Right atrium auricular region (tissue), 2 donors: ENCODE measurements at places on chromosomes 1 and 21. TPM values are rescaled to one million over a fixed set of nuclear protein-coding genes. Genes with fewer than 3 reads are reported as not detected.

Gene LAPTM5
- 17.4 TPM for total RNA-seq

Gene RPTN
- not detected for total RNA-seq

DNA sequence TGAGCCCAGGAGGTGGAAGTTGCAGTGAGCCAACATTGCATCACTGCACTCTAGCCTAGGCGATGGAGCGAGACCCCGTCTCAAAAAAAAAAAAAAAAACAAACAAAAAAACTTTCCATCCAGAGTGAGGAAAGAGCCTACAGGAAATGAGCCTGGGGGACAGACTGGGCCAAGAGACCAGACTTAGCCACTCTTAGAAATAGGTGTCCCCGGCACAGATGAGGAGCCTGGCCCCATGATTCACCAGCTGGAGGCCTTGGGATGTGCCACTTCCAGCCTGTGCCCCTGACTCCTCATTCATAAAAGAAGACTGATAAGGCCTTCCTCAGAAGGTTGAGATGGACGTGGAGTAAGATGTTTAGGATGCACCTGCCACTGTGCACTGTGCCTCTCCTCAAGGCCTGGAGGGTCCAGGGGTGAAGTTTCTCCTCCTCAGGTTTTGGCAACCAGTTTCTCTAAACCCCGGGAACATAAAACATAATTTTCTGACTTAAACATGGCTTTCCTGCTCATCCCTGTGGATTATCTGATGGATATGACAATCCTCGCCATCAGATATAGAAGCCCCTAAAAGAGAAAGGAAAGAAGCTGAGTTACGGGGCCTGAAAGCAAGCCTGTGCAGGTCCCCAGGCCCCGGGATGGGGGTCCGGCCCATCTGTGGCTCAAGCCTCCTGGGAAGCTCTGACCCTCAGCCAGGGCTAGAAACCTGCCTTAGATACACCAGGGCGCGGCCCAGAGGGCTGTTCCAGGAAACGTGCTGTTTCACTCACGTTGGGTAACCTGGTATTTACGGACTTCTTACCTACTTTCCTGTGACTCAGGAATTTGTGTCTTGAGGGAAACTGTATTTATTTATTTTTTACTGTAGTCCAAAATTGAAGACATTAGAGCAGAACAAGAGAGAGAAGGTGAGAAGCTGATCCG is 26.0 kb downstream of the MX1 start:
- peaks cover 12% of the 10 kb centered on the region for H3K36me3 ChIP-seq
- no peak overlapping the region for H3K4me3 ChIP-seq
- DNase-seq = no peak
- no peak overlapping the region for H3K27ac ChIP-seq

GRCh38 chr1:188988589-188988988 is 1489.1 kb downstream of the BRINP3 start:
- no peaks in the 10 kb centered on the region for H3K4me1 ChIP-seq
- no peaks in the 10 kb centered on the region for H3K27me3 ChIP-seq
- H3K4me3 ChIP-seq = no peak overlapping the region
- no peaks in the 10 kb centered on the region for H3K36me3 ChIP-seq

GRCh38 chr1:31584869-31585735 is 8.8 kb downstream of the TINAGL1 start:
- H3K4me3 ChIP-seq = peak overlapping the region; percentile 22
- no peaks in the 10 kb centered on the region for H3K27me3 ChIP-seq
- peaks cover 50% of the 10 kb centered on the region for H3K36me3 ChIP-seq
- peak overlapping the region; percentile 83 for H3K27ac ChIP-seq

Gene TSPAN2
- 11.1 TPM for total RNA-seq

Gene APOBEC4
- total RNA-seq = not detected

- no peak overlapping the region for H3K27ac ChIP-seq
- H3K4me1 ChIP-seq = no peaks in the 10 kb centered on the region
- no peaks in the 10 kb centered on the region for H3K27me3 ChIP-seq
- DNase-seq = no peak
- H3K36me3 ChIP-seq = peaks cover 33% of the 10 kb centered on the region
Measured at GRCh38 chr1:169466259-169467230, 19.2 kb downstream of the SLC19A2 start.

DNA sequence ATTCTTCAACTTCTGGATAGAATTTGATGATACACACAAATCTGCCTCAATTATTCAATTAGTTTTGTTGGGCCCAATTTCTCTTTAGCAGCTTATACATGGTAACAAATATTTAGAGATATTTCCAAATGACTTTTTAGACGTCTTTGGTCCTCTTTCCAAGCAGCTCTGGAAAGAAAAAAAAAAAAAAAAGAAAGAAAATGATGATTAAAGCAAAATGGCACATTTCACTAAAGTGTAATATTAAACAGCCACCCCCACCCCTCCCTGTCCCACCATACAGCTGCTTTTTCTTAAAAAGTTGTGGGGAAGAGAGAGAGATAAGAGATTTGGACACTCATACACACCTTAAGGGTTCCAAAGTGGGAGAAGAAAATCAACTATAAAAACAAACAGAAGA is 977 bp downstream of the METTL18 start:
- peak overlapping the region; percentile 75 for H3K4me3 ChIP-seq
- no peak for DNase-seq
- H3K27me3 ChIP-seq = no peaks in the 10 kb centered on the region
- H3K27ac ChIP-seq = peak overlapping the region; percentile 88

GRCh38 chr1:95636897-95637296 is 402.9 kb downstream of the RWDD3 start:
- H3K27ac ChIP-seq = no peak overlapping the region
- no peak overlapping the region for H3K4me3 ChIP-seq
- H3K4me1 ChIP-seq = no peaks in the 10 kb centered on the region
- H3K27me3 ChIP-seq = no peaks in the 10 kb centered on the region
- no peak for DNase-seq

Gene CFAP410
- total RNA-seq = 23.2 TPM

Gene MATN1
- total RNA-seq = not detected

DNA sequence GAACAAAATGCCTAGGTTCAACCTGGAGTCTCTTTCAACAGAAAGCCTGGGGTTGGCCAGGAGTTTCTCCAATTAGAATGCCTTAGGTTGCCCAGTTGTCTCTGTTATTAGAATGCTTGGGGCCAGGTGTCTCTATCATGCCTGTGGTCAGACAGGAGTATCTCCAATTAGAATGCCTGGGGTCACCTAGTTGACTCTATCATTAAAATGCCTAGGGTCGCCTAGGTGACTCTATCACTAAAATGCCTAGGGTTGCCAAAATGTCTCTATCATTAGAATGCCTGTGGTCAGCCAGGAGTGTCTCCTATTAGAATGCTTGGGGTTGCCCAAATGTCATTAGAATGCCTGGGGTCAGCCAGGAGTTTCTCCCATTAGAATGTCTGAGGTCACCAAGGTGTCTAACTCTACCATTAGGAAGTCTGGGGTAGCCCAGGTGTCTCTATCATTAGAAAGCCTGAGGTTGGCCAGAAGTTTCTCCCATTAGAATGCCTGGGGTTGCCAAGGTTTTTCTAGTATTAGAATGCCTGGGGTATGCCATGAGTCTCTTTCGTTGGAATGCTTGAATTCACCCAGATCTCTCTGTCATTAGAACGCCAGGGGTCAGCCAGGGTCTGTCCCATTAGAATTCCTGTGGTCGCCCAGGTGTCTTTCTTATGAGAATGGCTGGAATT is 57.9 kb downstream of the RNF187 start:
- H3K4me1 ChIP-seq = peaks cover 4% of the 10 kb centered on the region
- H3K27me3 ChIP-seq = no peaks in the 10 kb centered on the region
- no peak overlapping the region for H3K27ac ChIP-seq
- no peaks in the 10 kb centered on the region for H3K36me3 ChIP-seq

Gene LMX1A
- not detected for total RNA-seq

DNA sequence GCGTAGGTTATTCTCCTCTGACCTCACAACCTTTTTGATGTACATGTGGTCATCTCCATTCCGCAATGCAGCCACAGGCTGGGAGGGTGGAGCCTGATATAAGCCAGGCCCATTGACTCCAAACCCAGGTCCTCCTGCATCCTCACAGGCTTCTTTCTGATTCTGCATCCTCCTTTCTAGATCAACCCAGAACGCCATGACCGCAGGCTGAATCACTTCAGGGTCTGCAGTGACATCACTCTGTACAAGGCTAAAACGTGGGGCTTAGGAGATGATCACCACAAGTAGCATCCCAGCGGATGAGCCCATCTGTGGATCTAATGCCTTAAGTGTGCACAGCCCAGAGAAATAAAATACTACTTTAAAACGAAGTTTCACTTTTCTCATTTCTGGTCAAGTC is 16.1 kb downstream of the EBNA1BP2 start:
- H3K4me3 ChIP-seq = no peak overlapping the region
- no peaks in the 10 kb centered on the region for H3K27me3 ChIP-seq
- no peaks in the 10 kb centered on the region for H3K4me1 ChIP-seq
- no peak for DNase-seq
- no peaks in the 10 kb centered on the region for H3K36me3 ChIP-seq
- no peak overlapping the region for H3K27ac ChIP-seq

DNA sequence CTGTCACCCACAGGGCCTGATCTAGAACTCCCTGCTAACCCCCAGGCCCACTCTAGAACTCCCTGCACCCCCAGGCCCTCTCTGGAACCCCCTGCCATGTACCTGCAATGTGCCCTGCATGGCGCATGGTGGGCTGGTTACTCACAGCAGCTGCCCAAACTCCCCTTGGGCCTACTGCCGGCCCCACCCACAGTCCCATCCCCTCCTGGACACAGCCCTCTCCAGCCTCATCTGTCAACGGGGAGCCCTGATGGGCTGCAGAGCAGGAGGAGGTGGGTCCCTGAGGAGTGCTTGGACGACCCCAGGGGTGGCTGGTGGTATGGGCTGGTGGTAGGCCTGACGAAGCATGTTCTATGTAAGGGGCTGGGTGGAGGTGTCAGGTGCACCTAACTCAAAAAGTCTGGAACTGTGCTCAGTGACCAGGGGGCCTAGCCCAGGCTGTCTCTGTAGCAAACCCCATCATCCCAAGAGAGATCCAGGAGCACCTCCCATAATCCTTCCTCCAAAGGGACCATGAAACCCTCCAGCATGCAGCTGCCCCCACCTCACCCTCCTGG is 19.0 kb upstream of the PRSS38 start:
- no peak overlapping the region for H3K27ac ChIP-seq
- H3K4me1 ChIP-seq = no peaks in the 10 kb centered on the region
- no peaks in the 10 kb centered on the region for H3K27me3 ChIP-seq
- peak; percentile 23 for DNase-seq
- H3K4me3 ChIP-seq = no peak overlapping the region
